ENCODE measurements at places on chromosomes 3 and 15.

GRCh38 chr3:67561667-67562394 lies 92.6 kb downstream of the SUCLG2 start:
- no peak for DNase-seq

- DNase-seq = no peak
Observed at GRCh38 chr3:172607305-172608121, 84.3 kb upstream of the TNFSF10 start.

DNA sequence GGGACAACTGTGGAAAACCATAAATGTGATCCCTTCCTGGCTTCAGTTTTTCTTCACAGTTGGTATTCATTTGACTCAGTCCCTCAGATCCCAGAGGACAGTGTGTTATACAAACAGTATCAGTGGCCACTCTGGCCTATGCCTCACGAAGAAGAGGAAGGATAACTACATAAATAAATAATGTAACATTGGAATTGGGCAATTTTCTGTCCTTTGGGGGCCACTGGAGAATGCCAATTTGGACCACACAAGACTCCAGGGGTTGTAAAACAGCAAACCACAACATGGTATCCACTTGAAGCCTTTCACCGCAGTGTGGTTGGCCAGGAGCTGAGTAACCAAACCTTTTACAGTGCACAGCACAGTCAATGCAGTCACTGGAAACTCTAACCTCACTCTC lies 1077.0 kb downstream of the ROBO2 start:
- no peak for DNase-seq

DNA sequence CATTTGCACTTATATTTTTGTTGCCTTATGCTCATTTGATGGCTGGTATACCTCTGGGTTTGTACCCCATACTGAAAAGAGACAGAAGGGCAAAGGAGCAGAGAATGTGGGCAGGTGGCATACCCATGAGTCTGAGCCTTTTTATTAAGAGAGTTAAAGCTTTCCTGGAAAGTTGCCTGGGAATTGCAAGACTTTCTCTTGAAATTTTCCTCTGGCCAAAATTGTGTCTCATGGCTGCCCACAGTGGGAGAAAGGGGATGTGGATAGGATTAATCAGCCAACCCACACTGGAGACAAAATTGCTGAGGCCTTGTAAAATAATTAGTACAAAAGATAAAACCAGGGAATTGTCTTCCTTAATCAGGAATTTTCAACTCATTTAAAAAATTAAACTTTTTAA lies 8.2 kb upstream of the NMD3 start:
- no peak for DNase-seq

GRCh38 chr15:64515196-64515595 lies 54.8 kb downstream of the ZNF609 start:
- no peak for DNase-seq

- DNase-seq = no peak
Observed at GRCh38 chr3:53269888-53270880, 14.4 kb upstream of the TKT start.

DNA sequence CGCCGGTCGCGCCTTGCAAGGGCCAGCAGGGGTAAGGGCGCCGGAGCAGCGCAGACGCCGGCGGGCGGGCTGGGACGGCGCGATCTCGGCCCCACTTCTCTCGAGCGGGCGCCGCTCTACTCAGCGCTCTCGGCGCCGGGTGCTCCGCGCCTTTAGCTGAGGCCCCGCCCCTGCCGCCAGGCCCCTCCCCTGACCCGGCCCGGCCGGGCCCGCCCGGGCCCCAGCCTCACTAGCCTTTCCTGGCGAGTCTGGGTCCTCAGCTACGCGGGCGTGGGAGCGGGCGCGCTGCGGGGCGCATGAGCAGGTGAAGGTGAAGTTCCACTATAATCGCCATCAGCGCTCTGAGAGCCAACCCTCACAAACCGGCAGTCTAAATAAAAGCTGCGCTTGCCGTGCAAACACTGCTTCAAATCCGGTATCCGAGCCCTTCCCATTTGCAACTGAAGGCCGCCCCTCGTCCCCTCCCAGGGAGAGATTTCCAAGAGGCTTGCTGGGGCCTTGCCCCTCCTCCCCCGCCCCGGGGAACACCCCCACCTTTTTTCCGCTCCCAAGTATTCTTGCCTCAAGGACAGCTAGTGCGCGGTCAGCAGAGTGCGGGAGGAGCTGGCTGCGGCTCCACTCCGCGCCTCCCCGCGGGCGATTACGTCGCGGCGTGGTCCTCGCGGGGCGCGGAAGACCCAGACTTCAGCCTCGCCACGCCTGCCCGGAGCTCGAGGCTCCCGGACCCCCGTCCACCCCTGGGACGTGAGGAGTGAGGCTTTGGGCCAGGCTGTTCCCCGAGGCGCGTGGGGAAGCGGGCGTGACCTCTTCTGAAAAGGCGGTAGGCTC lies at the start of gene RPP25:
Gene RPP25 (minus strand): TSS at position 125 of the 828 bp plus-strand sequence. CDS start 189 bp downstream, outside the sequence.
- DNase-seq = peak; percentile 52

- DNase-seq = no peak
Observed at GRCh38 chr3:166324401-166324800, 487.2 kb upstream of the BCHE start.

GRCh38 chr3:17573396-17573795 lies 169.0 kb downstream of the TBC1D5 start:
- DNase-seq = no peak

- DNase-seq = no peak
Observed at GRCh38 chr3:76405196-76405595, 619.8 kb upstream of the ZNF717 start.

GRCh38 chr3:166955201-166955939 lies 424.7 kb downstream of the ZBBX start:
- no peak for DNase-seq

DNA sequence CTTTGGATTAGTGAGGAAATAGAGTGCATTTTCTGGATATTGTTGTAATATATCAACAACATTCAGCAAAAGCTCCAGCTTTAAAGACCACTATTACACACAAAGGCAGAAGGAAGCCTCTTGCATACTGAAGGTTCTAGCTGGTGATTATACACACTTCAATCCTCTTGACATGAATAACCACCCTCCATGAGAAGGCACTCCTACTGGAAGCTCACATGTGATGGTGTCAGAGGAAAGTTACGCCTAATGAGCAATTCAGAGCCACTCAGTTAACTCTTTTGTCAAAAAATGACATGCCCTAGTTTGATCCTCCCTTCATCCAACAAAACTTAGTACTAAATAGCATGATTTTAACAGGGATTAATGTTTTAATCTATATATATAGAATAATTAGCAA lies 124.6 kb upstream of the LYSMD4 start:
- no peak for DNase-seq

DNA sequence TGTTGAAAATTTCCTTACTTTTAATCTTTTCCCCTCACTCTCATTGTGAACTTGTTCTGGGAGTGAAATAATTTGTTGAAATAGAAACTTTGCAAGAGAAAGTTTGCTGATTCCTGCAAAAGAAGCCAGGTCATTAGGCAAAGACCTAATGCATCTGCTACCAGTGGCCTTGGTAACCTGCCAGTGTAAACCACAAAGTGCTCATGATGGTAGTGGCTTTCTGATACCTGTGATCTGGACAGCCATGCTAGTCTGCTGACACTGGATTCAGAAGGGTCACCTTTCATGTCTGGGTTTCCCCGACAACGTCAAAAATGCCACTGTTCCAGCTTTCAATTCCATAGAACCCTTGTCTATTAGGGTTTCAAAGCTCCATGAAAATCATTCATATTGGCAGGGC lies 123.7 kb upstream of the MCTP2 start:
- DNase-seq = no peak

- DNase-seq = no peak
Observed at GRCh38 chr3:62378921-62379320, 5.6 kb upstream of the FEZF2 start.

- DNase-seq = no peak
Observed at GRCh38 chr3:85881833-85882393, 923.1 kb downstream of the CADM2 start.

- DNase-seq = no peak
Observed at GRCh38 chr3:168888781-168889180, 774.7 kb downstream of the MECOM start.

GRCh38 chr3:179848711-179849110 lies 188.0 kb downstream of the PEX5L start:
- no peak for DNase-seq

DNA sequence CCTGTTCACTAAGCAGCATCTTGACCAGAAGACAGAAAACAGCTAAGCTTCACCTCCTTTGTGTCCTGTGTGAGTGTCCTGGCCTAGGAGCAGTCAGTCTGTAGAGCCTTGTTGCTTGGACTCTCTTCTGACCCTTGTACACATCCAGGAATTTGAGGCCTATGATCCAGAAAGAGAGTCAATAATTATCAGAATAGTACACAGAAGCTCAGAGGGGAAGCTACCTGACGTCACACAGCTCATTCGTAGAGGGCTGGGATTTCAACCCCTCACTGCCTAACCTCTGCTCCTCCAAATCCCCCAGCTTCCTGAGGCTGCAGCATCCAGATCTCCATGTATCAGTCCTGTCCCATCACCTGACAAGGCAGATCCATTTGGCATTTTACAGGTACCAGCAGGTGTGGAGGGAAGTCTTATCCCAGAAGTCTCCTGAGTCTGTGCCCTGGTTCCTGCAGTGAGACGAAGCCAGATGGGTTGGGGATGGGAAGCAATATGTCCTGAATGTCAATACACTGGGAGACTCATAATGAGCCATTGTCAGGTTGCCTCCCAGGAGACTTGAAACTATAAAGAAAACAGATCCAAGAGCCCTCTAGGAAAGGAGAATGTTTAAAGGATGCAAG lies 203.1 kb downstream of the MINAR1 start:
- no peak for DNase-seq

DNA sequence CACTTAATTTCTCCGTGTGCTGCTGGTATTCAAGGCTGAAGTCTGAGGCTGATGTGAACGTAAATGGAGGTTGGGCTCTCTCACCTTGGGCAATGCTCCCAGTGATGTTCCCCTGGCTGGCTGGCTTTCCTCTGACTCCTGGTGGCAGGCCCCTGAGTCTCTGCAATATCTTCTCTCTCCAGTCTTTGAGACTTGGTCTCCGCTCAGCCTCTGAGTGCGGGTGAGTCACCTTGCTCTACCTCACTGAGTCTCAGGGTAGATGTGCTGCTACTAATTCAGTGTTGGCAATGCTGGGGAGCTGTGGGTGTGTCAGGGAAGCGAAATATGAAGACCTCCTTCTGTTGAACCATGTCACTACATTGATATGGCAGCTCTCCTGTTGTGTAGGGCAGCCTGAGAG lies 31.3 kb upstream of the TRIM59 start:
- DNase-seq = no peak

GRCh38 chr15:45088801-45089711 lies 24.9 kb downstream of the DUOX2 start:
- DNase-seq = no peak

DNA sequence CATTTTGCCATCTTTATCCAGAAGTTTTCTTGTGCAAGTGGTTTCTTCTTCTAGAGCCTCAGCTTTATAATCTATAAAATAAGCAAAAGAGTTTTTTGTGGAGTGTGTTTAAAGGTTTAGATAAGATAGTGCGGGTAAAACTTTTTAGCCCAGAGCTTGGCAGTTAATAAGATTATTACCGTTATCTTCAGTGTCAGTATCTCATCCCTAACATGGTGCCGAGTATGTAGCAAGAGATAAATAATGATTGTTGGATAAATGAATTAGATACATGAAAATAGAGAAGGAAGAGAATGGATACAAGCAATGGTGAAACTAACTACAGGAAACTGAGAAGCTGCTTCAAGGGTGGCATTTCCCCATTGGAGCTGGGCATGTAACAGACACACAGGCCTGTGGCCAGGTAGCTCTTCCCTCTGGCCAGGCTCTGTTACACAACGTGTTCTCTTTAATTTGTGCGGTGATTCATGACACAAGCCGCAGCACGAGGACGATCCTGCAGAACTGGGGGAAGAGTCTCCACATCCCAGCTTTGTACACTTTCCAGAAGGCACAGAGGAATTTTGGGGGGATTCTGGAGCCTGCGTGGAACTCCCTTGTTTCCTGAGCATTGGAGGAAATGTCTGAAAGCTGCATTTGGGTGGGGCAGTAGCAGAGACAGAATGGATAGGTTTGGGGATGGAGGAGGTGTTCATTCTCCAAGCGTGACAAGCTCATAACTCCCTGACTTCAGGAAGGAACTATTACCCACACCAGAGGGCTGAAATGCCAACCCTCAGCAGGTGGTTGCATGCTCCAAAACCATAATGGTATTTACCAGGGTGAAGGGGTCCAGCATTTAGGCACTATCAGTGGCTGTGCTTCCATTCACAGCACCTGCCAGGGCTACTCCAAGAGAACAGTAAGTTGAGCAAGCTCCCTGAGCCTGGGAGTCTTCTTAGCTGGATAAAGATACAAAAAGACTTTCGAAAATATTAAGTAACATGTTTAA lies 14.2 kb upstream of the ST6GAL1 start:
- DNase-seq = no peak

DNA sequence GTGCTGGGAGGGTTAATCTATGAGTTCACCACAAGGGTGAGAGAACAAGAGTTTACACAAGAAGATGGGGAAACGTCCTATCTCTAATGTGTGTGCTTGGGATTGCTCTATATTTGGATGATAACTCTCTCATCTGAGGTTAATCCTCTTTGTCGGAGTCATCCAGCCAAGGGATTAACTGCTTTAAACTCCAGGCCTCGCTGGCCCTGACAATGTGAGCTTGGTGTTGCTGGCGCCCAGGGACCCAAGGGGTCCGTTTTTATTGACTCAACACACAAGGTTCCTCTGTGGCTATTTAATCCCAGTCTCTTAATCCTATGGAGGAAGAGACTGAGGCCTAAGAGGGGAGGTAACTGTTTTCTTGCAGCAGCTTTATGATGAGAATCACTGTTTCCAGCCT lies 14.2 kb downstream of the SV2B start:
- no peak for DNase-seq

DNA sequence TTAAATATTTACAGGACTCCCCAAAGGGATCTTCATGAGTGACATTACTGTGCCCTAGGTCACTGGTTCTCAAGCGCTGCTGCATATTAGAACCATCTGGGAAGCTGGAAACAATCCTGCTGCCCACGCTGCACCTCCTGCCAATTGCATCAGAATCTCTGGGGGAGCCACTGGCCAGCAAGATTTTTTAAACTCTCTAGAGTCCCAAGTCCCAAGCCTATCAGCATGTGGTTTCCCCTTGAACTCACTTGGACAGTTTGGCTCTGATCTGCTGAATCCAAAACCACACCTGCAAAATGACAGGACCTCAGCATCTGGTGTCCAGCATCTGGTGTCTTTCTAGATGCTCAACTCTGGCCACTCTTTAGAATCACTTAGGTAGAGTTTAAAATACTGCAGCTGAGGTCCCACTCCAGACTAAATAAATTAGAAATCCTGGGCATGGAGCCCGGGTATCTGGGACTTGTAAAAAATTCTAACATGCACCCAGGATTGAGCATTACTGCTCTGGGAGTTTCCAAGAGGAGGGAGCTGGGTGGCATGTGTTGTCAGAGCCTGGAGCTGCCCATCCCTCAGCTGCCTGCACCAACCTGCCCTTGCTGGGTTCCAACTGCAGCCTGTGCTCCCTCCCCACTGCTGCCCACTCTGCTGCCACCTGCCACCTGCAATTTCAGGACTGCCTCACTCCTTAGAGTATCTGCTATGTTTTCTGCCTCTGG lies 311.3 kb downstream of the SLC9A9 start:
- no peak for DNase-seq
